ENCODE measurements at places on chromosomes 2 and 18.
A peak's percentile ranks its signal among the peaks of the same experiment; 100 is the strongest.

- DNase-seq, result no peak
Observed at GRCh38 chr2:174325373-174326160, 9.2 kb upstream of the SP9 start.

DNA sequence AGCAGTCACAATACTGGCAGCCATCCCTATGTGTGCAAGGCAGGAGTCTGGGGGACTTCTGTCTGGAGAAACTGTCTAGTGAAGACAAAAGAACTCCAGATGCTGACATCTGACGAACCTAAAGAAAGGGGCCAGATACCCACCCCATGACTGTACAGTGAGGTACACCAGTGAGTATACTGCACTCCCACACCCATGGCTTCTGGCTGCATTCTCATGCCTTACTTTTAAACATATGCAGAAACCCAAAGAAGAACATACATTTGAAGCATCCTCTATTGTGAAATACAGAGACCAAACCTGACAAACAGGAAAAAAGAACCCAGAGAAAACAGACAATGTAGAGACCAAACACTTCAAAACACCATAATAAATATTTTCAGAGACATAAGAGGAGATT lies 102.2 kb downstream of the ACTR3 start:
- no peak for DNase-seq

DNA sequence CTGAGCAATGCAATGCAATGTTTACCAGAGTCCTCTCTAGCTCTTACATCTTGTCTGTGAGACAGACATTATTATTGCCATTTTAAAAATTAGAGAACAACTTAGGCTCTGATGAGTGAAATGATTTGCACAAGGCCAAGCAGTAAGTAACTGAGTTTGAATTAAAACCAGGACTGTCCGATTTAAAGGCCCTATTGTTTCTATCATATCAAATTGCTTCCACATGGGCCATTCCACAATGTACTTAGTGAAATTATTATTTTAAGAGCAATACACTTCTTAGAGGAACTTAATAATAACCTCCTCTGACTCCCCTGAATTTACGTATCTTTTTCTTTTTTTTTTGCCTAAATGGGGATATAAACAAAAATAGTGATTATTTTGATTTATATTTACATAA lies 64.6 kb downstream of the PLCL1 start:
- DNase-seq, result no peak

GRCh38 chr2:127645395-127646291 lies at the start of gene GPR17:
Gene GPR17, plus strand, starts transcription at chr2:127646153. Its CDS starts 4,583 bp downstream, at chr2:127650736.
- no peak for DNase-seq

DNA sequence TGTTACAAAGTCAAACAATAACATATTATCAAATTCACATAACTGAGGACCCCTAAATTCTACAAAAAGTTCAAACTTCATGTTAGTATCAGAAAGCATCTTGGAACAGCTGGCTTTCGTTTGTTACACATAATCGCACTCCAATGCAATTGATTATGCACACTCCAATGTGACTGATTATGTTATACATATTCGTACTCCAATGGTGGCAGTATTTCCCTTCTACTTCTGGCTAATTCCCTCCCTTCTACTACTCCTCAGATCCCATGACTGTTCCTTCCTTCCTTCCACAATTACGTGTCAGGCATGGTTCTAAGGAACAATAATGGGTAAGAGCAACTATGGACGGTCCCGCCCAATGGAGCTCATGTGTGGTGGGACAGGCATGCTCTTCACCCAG lies 137.1 kb upstream of the CCDC150 start:
- DNase-seq, result no peak

DNA sequence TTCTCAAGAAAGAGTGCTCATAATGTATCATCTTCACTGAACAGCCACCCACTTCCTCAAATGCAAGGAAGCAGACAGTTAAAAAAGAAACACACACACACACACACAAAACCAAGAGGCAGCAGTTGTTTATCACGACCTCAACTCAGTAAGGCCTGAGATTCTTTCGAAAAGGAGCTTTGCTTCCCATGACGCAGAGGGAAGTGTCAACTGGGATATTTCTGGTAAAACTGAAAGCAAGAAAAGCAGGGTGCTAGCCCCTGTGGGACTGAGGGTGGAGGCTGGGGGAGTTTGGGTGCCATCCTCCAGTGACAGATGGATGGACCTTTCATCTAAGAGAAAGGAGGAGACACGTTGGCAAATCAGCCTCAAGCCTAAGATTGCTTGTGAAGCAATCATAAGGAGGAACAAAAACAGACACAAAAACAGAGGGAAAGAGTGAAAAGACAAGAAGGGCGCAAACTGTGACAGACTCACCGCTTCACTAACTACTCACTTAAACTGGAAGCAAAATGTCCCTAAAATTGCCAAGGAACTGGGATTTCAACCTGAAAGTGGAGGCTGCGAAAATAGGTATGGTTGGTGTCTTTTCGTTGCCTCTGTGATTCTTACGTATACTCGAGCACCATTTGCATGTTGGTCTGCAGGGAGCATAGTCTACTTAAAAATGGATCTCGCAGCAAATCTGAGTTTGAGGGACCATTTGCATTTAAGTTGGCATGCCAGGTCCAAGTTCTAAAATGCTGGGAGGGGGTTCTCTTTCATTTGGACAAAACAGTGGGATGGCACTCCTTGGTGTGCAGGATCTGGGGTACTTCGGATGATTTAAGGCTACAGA lies at the start of gene ARHGAP25:
TSS of gene ARHGAP25 (plus strand) at position 124 of the 838 bp plus-strand sequence. CDS start at position 513, 389 bp downstream.
- DNase-seq, result peak; percentile 73

- DNase-seq, result no peak
Observed at GRCh38 chr2:121640380-121641316, 8.6 kb downstream of the CLASP1 start.

DNA sequence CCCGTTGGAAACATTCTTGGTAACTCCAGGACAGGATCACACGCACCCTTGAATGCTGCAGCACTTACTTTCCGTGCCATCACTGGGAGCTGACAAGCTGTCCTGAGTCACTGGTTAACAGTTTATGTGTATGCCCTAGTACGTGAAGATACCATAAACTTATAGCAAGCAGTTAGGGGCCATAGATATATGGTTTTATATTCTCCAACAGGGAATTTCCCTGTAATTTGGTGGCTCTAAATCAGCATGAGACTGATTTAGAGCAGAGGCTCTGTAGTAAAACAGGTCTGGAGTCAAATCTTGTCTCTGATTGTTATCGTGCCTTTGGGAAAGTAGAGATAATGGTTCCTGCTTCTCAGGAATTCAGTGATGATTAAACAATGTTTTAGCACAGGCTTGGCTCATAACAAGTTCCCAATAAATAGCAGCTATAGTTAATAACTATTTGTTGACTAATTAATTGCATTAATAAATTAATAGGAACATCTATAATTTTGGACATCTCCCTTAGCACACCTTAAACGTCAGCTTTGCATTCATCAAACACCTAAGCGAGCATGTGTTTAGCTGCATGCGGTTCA lies 215.2 kb downstream of the VAPA start:
- DNase-seq, result no peak

GRCh38 chr18:10418836-10419235 lies 35.6 kb upstream of the APCDD1 start:
- no peak for DNase-seq

- no peak for DNase-seq
Observed at GRCh38 chr18:14943967-14944636, 196.1 kb downstream of the ANKRD30B start.

GRCh38 chr2:175187378-175187777 lies 5.9 kb upstream of the ATP5MC3 start:
- DNase-seq, result peak; percentile 35

- DNase-seq, result no peak
Observed at GRCh38 chr18:48136051-48136826, 205.8 kb upstream of the SMAD2 start.

GRCh38 chr2:233062451-233062850 lies 2.3 kb downstream of the INPP5D start:
- DNase-seq, result no peak

- DNase-seq, result no peak
Observed at GRCh38 chr2:212997526-212998020, 153.8 kb downstream of the IKZF2 start.

DNA sequence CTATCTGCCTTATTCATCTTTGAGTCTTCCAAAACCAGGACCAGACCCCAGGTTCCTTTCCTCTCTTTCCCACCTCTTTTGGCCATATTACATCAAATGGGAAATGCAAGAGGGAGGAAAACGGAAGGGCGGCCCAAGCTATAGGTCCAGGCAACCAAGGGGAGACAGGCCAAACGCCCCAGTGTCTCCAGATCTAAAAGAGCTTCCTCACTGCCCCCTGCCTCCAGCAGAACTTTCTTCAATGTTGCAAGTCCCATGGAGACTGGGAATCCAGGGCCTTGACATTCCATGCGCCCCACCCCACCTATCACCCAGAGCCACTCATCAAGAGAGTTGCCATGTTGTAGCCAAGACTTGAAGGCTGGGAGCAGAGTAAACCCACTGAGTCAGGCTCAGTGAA lies 15.4 kb downstream of the TNS1 start:
- no peak for DNase-seq

- DNase-seq, result no peak
Observed at GRCh38 chr2:188079196-188079595, 212.5 kb upstream of the GULP1 start.

GRCh38 chr2:237879991-237880560 lies 20.7 kb downstream of the RAMP1 start:
- no peak for DNase-seq

GRCh38 chr2:200185628-200186000 lies 120.9 kb upstream of the SPATS2L start:
- no peak for DNase-seq

GRCh38 chr18:70329071-70329470 lies 40.2 kb downstream of the SOCS6 start:
- DNase-seq, result no peak

- DNase-seq, result no peak
Observed at GRCh38 chr2:69524799-69525198, 87.6 kb upstream of the NFU1 start.

- no peak for DNase-seq
Observed at GRCh38 chr2:156778916-156779315, 342.7 kb downstream of the GPD2 start.

- no peak for DNase-seq
Observed at GRCh38 chr18:63924551-63924950, 16.8 kb downstream of the SERPINB10 start.

DNA sequence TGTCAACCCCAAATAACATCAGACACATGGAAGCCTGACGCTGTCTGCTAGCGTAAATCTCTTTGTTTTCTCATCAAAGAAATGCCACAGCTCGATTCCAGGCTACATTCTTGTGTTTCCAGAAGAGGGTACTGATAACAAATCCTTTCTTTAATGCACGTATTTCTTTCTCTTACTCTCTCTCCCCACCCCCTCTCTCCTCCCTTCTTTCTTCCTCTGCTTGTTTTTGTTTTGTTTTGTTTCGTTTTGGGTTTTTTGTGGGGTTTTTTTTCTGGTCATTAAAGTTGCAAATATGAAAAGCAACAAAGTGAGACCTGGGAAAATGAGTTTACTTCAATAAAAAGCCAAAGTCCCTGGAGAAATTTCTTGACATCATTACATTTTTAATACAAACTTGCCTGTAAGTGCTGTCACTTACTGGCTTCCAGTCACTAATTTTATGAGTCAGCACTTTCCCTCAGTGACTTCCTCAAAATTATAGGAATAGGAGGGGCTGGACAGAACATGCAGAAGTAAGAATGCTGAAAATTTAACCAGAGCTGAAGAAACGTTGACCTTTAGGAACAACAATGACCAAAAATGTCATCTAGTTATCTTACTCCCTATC lies 106.7 kb upstream of the NABP1 start:
- peak; percentile 75 for DNase-seq

DNA sequence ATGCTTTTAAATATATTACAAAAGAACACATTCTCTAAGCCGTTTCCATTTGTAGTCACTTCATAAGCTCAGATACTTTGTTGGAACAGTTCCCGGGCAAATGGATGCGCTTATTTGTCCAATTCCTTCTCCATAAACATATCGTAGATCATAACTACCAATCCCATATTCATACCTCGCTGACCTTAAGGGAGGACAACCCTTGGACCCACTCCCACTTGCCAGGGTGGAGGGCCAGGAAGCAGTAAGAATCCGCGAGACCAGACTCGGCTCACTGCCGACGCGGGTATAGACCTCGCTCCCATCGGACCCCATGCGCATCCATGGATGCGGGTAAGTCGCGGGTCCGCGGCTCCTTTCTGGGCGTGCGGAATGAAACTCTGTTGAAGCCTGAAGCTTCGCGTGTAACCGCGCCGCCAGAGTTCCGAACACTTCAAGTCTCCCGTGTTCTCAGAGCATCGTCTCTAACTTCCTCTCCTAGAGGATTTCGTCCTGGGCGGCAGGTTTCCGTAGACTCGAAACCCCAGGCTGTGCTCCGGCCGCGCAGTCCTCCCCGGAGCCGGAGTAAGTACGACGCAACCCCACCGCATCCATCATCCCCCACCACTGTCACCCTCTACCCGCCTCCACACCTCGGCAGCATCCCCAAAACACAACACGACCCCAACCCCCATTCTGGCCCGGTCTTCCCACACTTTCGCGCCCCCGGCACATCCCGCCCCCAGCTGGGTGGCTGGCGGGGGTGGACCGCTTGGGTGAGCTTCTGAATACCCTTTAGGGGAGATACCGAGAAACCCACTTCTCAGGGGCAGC lies 1.1 kb downstream of the DSC3 start:
- no peak for DNase-seq

DNA sequence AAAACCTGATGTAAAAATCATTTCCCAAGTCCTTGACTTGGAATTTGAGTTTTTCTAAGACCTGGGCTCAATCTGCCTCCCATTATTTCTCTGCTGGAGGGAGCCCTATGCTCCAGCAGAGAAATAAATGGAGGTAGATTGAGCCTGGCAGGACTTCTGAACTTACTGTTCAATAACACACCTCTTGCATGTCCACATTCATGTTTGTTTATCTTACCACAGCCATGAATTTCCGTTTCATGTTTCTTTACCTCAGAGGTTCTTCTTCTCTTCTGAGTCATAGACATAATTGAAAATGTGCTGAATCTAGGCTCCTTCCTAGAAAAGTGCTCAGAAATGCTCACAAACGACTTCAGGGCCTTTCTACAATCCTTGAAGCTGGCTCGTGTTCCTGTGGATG lies 170.8 kb downstream of the PMAIP1 start:
- no peak for DNase-seq

DNA sequence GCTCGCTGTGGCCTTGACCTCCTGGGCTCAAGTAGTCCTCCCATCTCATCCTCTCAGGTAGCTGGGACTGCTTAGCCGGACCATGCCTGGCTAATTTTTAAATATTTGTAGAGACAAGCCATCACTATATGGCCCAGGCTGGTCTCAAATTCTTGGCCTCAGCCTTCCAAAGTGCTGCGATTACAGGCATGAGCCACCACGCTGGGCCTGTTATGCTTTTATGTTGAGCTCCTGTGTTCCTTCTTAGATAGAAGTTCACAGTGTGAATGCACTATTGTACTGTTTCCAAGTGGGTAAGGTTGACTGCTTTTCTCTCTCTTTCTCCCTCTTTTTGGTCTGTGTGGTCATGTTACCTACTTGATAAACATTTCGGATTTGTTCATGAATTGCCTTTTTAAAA lies 61.9 kb downstream of the SMCHD1 start:
- no peak for DNase-seq

DNA sequence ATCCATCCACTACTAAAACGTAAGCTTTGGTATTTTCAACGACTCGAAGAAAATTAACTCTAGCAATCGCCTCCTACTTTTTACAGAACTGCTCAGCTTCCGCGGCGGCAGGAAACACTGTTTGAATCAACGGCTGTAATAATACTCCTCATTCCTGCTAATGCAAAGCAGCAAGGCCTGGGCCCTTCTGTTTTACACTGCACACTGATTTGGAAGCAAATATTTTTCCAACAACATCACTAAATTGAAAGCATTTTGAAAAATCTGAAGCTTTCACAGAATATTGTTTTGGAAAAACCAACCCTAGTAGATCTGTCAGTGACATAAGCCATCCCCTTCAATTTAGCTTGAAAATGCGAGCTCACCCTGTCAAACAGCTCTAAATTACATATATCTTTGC lies 261.2 kb downstream of the TXNL1 start:
- DNase-seq, result no peak

Measured in CD4-positive, alpha-beta T cell treated with Interleukin-17A for 1 hour (primary cell).